ENCODE measurements at places on chromosomes 1 and 21.

GRCh38 chr1:21270086-21270689 lies 20.1 kb downstream of the ECE1 start:
- DNase-seq = peak; percentile 85

DNA sequence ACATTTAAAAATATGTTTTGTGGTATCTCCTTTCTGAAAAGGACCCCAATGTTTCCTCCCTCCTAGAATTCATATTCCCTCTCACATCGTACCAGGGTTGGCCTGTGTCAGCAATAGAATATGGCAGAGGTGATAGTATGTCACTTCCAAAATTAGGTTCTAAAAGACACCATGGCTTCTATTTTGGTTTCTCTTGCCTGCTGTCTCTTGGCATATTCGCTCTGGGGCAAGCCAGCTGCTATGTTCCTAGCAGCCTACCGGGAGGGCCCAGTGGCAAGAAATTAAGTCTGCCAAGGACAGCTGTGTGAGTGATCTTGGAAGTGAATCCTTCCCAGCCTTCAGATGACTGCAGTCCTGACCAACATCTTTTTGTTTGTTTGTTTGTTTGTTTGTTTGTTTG lies 92.9 kb upstream of the PPM1J start:
- DNase-seq = no peak

GRCh38 chr21:28099001-28099705 lies 893.5 kb downstream of the LTN1 start:
- no peak for DNase-seq

DNA sequence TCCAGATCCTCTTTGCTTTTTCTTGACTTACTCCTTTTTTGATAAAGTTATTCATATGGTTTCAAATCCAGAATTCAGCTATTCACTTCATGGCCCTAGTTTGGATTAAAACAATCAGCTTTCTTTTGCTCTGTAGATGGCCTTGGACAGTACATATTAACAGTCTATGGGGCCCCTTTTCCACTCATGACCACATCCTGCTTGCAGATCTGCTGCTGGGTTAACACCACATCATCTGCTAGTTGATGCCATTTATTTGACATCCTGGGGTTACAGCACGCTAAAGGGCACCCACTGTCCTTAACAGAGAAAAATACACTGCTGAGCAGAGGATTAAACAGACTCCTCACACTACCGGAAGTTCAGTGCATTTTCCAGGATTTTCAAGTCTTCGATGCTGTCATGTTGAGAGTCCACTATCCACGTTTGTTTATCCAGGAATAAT lies 941 bp upstream of the IFI16 start:
- DNase-seq = no peak

GRCh38 chr21:10521091-10521598 lies at the start of gene TPTE:
TSS of gene TPTE (plus strand) at chr21:10521583. CDS start at chr21:10538724, 17,141 bp downstream.
- no peak for DNase-seq

- peak; percentile 39 for DNase-seq
Observed at GRCh38 chr1:171226747-171227370, 21.4 kb upstream of the FMO1 start.
